ENCODE measurements at places on chromosomes 11 and 22.

- no peak for DNase-seq
Observed at GRCh38 chr22:29958170-29958569, 75.2 kb downstream of the MTMR3 start.

DNA sequence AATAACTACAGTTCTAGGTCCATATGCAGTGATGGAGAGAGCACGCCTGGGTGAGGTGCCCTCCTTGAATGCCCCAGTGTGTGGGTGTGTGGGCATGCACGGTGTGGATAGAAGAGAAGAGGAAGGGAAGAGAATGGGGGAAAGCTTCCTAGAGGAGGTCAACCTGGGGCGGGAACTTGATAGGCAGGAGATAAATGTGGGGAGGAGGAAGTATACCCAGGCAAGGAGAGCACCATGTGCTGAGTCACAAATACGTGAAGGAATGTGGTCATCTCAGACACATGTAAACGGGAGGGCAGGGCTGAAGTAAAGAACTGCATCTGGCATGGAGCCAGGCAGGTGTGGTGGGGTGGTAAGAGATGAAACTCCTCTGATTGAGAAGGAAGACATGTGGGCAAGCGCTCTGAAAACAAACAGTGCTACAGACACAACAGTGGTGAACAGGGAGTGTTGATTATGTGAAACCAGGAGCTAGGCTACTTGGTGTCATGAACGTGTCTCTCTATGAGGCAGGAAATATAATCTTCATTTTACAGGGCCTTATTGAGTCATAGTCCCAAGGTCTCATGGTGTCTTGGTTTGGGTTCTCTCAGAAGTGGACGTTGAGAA lies 61.5 kb upstream of the EED start:
- DNase-seq, result no peak

- no peak for DNase-seq
Observed at GRCh38 chr11:60345489-60345888, 18.4 kb downstream of the MS4A6E start.

- DNase-seq, result no peak
Observed at GRCh38 chr11:8480858-8481257, 113.2 kb downstream of the STK33 start.

DNA sequence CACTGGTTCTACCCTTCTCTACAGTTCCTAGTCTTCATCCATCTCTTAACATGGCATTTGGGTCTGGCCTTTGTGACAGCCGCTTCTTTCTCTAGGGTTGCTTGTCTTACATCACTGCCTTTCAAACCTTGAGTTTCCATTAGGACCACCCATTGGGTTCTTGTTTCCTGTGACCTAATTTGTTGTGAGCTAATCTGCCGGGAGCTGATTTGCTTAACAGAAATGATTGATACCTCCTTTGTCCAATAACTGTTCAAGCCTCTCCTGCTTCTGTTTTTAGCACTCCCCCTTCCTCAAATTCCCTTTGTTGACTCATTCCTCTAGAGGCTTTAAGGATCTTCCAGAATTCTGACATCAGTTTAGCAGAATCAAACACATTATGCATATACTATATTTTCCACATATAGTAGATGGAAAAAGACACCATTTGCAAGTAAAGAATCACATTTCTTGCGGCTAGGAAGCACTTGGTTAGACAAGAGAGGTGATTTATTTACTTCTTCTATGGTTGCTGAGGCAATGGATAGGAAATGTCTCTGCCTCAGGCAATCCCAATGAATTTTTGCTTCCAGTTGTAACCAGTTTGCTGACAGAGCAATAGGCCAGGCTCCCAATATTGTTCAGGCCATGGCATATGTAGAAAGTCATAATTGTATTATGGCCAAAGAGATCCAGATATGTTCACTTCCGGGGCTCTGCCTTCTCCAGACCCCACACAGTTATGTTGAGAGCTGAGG lies 130.7 kb downstream of the SNX19 start:
- DNase-seq, result no peak

GRCh38 chr11:26753723-26754504 lies 32.1 kb upstream of the SLC5A12 start:
- no peak for DNase-seq

- no peak for DNase-seq
Observed at GRCh38 chr11:128476729-128477128, 110.6 kb downstream of the ETS1 start.

- no peak for DNase-seq
Observed at GRCh38 chr11:73203790-73204189, 14.3 kb upstream of the P2RY2 start.

GRCh38 chr11:9049959-9050358 lies 41.4 kb downstream of the SCUBE2 start:
- no peak for DNase-seq

- no peak for DNase-seq
Observed at GRCh38 chr11:76742902-76743301, 40.3 kb upstream of the TSKU start.

- DNase-seq, result no peak
Observed at GRCh38 chr11:34749666-34750659, 129.1 kb downstream of the EHF start.

GRCh38 chr11:1927026-1927847 lies 7.7 kb downstream of the TNNT3 start:
- no peak for DNase-seq

All from germinal center (tissue), 1 donor.